ENCODE measurements at places on chromosomes 1 and 21.
A peak's percentile ranks its signal among the peaks of the same experiment; 100 is the strongest.

DNA sequence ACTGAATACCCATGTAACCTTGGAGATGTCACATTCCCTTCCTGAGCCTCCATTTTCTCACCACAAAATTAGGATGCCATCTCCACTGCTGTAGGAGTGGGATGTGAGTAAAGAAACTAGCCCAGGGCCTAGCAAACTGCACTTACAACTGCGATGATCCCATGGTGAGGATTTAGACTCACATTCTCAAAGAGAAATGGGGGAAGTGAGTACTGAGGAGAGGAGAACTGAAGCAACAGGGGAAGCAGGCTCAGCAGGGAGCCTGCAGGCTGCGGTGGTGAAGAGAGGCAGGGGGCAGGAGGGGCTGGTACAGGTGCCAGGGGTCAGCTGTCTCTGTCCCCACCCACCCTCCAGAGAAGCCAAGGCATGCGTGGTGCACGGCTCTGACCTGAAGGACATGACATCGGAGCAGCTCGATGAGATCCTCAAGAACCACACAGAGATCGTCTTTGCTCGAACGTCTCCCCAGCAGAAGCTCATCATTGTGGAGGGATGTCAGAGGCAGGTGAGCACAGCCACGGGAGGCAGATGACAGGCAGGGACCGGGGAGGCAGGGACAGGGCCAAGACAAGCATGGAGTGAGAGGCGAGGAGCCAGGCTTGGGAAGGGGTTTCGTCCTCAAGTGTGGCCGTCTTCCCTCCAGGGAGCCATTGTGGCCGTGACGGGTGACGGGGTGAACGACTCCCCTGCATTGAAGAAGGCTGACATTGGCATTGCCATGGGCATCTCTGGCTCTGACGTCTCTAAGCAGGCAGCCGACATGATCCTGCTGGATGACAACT is 16.4 kb upstream of the ATP1A4 start:
- DNase-seq = no peak

DNA sequence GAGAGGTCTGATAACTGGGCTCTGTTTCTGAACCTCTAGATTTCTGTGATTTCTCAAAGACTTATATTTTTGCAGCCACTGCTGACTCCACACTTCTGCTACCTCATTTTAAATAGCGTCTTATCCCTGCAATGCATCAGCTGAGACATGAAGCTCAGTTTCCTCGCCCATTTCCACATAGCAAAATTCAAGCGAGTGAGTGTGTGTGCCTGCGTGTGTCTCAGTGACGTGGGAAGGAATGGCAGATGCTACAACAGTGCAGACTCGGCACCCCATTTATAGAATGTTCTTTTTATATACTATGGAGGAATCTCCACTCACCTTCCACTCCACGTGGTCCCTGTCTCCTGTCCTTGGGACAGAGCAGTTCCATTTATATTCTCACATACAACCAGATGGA is 35.7 kb downstream of the ZMYND12 start:
- DNase-seq = no peak

GRCh38 chr21:14040386-14040785 is 170.4 kb downstream of the LIPI start:
- DNase-seq = no peak

GRCh38 chr1:197706601-197707000 is 68.7 kb downstream of the DENND1B start:
- no peak for DNase-seq

GRCh38 chr1:205480349-205480985 is 24.0 kb upstream of the CDK18 start:
- peak; percentile 67 for DNase-seq

DNA sequence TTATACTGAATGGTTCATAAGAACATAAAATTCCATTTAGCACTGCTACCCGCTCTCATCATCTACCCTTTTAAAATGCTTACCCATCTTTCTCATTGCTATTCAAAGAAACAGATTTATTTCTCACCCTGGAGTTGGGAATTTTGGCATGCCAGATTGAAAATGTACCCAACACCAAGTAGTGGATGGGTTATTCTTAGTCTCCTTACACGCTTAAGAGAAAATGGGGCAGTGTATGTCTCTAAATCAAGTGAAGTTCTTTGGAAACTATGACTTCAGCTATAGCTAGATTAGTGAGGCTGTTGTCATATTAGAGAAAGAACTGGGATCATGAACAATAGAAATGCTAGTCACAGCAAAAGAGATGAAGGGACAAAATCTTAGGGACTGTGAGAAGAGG is 27.7 kb upstream of the ESRRG start:
- no peak for DNase-seq

- DNase-seq = no peak
Measured at GRCh38 chr1:31532173-31532572, 44.1 kb upstream of the TINAGL1 start.

- DNase-seq = no peak
Measured at GRCh38 chr1:194281376-194281775, 1095.0 kb upstream of the B3GALT2 start.

- DNase-seq = peak; percentile 51
Measured at GRCh38 chr1:19648689-19649088, 4.6 kb downstream of the NBL1 start.

DNA sequence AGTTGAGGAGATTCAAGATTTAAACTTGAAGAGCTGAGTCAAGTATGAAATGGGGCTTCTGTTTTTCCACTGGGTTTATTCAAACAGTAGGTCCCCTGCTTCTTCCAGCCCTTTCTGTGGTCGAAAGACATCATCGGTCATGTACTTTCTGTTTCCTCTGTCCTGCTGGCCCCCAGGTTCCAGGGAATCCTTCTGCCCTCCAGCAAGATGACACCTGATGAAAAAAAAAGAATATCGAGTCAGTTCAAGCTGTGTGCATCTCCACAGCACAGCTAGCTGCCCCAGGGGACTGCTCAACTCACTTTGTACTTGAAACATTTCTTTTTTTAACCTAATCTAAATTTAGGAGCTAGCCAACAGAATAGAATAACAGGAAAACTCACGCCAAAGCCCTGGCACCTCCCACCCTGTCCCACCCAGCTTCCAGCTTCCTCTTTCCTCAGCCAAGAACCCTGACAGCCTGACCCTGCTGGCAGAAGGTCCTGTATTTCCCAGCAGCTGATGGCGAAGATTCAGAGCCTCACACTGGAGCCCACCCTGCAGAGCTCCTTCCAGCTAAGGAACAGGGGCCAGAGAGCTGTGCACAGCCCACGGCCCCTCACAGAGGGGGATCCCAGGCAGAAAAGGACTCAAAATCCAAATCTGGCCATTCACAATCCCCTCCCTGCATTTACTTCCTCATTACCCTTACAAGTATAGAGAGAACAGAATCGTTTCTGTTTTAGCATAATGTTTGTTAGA is 176.5 kb downstream of the PSMG1 start:
- DNase-seq = no peak

DNA sequence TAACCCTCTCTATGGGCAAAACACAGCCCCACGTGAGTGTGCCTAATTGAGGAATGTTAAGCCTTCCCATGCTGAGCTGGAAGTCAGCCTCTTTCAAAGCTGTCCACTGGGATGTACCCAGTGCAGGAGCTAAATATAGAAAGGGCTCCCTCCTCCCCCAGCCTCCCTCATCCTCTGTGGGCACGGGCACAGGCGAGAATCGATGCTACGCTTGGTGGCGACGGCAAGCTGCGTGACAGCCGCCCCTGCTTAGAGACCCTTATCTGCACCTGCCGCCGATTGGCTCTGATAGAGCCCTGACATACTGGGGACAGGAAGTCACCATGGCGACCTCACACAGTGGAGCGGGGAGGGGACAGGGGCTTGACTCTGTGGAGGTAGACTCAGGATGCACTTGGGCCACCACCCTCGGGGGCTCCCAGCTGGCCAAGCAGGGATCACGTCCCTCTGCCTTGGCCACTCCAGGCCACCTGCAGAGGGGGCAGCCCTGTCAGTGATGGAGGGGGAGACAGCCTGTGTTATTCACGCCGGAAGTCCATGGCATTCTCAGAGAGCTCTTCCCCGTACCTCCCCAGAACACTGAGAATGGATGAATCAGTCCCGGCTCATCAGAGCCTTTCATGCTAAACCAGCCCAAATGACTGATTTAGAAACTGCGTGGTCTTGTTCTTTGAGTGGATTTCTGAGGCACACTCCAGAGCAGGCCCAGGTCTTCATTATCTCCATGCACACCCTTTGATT is 84.8 kb downstream of the KCND3 start:
- peak; percentile 52 for DNase-seq

GRCh38 chr1:154846565-154847442 is 23.3 kb downstream of the KCNN3 start:
- no peak for DNase-seq

DNA sequence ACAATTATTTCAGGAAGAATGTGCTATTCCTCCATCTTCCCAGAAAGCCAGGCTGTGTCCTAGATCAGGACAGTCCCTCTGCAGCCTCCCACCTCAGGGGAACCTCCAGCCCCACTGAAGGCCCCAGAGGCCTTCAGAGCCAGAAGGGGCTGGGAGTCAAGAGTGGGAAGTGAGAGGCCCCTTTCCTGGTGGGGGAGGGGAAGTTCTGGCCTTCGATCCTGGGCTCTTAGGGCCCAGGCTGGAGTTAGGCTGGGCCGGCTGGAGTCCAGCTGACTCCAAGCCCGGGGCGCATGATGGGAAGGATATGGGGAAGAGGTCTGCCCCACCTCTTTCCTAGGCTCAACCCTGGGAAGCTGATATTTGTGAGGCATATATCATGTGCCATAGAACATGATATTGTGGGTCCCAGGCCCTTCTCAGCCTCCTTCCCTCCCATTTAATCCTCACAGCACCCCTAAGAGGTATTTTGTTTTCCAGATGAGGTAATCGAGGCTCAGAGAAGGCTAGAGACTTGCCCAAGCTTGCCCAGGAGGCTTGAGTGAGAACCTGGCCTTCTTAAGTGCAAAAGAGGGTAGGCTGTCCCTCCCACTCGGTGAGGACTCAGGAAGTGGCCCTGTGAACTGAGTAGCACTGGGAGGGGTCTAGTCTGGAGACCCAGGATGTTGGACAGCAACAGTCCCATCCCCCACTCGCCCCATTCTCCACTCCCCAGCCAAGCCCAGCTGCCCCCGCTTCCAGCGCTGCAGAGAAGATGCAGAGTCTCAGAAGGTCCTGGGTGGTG is 18.6 kb upstream of the HSPG2 start:
- DNase-seq = no peak

DNA sequence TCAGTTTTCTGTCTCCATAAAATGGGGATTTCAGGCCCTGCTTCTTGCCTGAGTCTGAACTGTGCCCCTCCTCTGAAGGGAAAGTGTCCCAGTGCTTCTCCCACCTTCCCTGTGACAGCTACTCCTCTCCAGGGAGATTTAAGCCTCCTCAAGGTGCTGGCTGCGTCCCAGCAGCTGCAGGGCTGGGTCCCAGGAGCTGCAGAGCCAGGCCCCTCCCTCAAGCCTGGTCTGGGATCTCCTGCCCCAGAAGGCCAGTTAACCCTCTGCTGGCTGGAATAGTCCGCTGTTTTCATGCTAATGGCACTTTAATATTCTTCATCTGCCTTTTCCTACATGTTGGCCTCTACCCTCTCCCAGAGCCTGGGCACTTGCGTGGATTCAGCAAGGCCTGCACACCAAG is 99.0 kb downstream of the PLXNA2 start:
- DNase-seq = no peak

GRCh38 chr21:34073749-34074282 is 438 bp downstream of the MRPS6 start:
- peak; percentile 39 for DNase-seq

Measured in activated T-cell treated with anti-CD3 and anti-CD28 coated beads, Interleukin-2, amount 50 U/mL, for 48 hours (primary cell).